Activated T-cell treated with anti-CD3 and anti-CD28 coated beads, Interleukin-2, amount 50 U/mL, for 72 hours (primary cell): ENCODE measurements at places on chromosomes 5 and 9.

GRCh38 chr9:95780751-95781150 is 94.7 kb upstream of the ERCC6L2 start:
- DNase-seq = no peak

DNA sequence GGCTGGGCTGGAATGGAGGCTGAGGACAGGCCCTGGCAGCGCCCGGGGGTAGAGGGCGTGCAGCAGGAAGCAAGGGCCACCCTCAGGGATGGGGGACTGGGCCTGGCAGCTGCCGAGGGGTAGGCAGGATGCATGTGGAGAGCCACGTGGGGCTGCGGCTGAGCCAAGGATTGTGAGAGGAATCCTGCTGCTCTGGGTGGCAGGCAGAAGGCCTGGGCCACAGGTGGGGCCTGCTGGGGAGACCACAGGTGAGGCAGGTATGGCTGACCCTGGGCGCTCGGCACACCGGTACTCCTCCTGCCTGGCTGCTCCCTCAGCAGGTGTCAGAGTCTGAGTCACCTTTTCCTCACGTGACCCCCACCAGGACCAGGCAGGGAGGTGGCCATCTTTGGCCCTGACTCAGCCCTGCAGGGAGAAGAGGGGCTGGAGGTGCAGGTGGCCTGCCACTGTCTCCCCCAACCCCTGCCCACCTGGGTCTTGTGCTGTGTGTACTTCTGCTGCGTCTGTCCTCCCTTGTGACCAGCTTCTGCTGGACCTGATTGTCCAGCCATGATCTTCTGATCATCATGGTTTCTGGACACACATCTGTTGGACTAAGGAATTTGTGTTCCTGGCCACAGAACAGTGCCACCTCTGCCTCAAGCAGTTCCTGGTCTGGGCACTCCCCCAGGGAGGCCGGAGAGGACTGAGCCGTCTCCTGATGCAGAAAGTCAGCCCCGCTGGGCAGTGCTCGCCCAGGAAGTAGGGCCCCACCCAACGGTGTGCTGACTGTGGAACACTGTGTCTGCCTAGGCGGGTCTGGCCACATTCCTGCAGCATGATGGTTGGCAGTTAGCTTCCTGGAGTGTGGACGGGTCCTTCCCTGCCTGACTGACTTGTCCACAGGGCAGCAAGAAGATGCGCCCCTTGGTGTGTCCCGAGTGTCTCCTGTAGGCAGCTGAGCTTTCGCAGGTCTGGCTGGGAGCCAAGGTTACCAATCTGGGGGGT is 6.4 kb downstream of the ARRDC1 start:
- peak; percentile 39 for DNase-seq

DNA sequence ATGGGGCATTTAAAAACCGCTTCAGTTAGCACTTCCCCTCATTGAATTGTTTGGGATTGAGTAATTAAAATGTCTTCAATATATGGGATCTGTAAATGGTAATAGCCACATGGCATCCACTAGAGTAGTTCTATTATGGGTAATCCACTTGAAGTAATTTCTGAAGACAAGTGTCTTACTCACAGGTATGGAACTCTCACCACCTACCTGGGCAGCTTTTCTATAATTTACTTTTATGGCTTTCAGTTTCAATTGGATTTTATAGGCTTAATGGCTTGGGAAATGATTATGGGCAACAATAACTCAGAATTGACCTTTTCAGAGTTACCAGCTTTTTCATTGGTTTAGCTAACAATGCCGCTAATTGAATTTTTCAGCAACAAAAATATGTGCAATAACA is 597.9 kb downstream of the PTPRD start:
- DNase-seq = no peak

DNA sequence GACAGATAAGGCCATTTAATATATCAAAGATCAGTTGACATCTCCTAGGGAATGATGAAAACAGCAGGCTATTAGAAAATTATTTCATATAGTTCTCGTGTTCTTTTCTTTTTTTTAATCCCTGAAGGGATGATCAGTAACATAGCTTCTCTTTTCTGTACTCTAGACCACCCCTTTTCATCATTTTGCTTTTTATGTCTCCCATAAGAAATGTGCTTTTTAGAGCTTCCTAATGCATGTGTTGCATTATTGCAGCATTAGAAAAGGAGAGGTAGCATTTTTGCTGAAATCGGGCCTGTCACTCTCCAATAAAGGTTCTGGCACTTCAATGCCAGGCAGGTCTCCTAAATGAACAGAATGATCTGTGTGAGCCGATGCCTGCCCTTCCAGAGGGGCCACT is 143.3 kb downstream of the NTRK2 start:
- DNase-seq = no peak

- DNase-seq = no peak
Observed at GRCh38 chr9:90925581-90926257, 124.1 kb downstream of the SYK start.

GRCh38 chr9:111992523-111992922 is 95.9 kb downstream of the UGCG start:
- DNase-seq = peak; percentile 49

- DNase-seq = no peak
Observed at GRCh38 chr5:52134013-52134650, 653.6 kb upstream of the ITGA1 start.
